Hematopoietic multipotent progenitor cell treated with erythropoietin and hydrocortisone succinate and interleukin-3 and kit ligand, for 17 days (in vitro differentiated cells): ENCODE measurements at places on chromosomes 16 and 17.

GRCh38 chr16:78428193-78428592, 328.7 kb downstream of the WWOX start:
- DNase-seq, result no peak

DNA sequence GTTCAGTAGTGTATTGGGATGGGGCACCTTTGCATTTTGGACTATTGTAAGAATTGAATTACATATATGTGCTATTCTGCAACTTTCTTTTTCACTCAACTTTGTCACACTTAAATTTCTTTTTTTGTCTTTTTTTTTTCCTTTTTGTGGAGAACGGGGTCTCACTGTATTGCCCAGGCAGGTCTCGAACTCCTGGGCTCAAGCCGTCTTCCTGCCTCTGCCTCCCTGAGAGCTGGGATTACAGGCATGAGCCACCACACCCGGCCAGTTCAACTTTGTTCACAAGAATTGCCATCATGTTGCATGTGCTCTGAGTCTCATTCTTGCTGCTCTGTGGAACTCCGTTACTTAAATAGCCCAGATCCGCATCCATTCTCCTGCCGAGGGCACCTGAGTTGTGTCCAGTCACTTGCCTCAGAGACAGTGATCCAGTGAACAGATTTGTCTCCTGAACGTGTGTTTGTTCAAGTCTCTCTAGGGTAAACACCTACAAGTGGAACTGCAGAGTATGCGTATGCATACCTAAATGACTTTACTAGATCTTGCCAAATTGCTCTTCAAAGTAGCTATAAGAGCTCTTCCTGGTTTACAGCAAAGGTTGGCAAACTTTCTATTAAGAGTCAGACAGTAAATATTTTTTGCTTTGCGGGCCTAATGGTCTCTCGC, 3.4 kb upstream of the SLC38A10 start:
- DNase-seq, result no peak

DNA sequence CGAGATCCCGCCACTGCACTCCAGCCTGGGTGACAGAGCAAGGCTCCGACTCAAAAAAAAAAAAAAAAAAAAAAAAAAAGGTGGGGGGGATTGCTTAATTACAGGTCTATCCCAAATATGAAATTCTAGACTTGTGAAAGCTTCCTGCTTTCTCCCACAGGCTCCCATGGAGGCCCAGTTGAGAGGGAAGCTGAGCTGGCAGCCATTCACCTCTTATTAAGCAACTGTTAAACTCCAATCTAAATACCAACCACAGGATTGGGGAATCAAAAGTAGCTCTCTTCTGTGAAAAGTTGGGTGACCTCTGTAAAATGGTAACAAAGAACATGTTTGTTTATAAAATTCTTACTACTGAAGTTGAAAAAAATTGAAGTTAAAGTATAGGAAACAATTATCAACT, 45.8 kb upstream of the STAC2 start:
- DNase-seq, result no peak

GRCh38 chr16:2028620-2029220, 2.0 kb downstream of the NHERF2 start:
- no peak for DNase-seq
